ENCODE measurements at places on chromosomes 2 and 18. TPM values are rescaled to one million over a fixed set of nuclear protein-coding genes. Genes with fewer than 3 reads are reported as not detected.

DNA sequence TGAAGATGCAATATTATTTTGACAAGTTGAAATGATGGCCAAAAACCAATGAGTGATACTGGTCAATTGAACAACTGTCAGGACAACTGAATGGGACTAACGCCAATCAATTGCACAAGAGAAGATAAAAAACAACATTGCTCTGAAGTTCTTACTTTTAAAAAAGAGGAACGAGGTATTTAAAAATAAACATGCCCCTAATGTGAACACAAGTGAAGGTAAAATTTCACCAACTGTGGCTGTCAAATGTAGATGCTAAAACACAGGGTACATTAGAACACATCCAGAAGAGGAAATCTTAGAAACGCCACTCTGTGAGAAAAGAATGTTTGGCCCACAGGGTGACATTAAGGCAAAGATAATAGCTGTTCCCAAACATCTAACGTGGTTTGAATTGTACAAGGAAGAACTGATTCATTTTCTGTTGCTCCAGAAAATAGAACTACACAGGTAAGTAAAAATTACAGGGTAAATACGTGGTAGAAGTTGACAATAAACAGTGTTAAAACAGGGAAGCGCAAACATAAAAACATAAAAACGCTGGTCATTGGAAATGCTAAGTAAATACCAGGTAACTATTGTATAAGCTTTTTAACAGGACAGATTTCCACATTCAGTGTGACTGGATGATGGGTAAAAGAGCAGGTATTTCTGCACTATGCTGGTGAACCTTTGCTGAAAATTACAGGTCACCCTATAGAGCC, 20.3 kb downstream of the LONRF2 start:
- no peak overlapping the region for H3K4me3 ChIP-seq
- H3K36me3 ChIP-seq, result no peaks in the 10 kb centered on the region
- H3K27ac ChIP-seq, result no peak overlapping the region
- DNase-seq, result no peak
- H3K27me3 ChIP-seq, result peaks cover 21% of the 10 kb centered on the region

DNA sequence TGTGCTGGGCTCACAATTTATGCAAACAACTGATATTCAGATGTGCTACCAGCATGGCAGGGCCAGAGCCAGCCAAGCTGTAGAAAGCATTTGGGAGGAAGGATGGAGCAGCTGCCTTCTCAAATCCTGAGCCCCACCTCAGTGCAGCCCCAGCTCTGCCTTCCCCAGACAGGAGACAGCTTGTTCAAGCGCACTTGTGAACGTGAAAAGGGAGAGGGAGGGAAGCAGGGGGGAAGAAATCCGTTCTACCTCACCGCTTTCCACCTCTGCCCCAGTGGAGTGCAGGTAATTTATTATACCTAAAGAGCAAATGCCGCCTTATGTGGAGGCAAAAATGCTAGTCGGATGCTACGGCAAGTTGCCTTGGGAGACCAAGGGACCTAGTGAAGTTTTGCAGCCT, 66.0 kb upstream of the SLC14A2 start:
- no peak for DNase-seq
- no peaks in the 10 kb centered on the region for H3K36me3 ChIP-seq
- no peak overlapping the region for H3K27ac ChIP-seq

DNA sequence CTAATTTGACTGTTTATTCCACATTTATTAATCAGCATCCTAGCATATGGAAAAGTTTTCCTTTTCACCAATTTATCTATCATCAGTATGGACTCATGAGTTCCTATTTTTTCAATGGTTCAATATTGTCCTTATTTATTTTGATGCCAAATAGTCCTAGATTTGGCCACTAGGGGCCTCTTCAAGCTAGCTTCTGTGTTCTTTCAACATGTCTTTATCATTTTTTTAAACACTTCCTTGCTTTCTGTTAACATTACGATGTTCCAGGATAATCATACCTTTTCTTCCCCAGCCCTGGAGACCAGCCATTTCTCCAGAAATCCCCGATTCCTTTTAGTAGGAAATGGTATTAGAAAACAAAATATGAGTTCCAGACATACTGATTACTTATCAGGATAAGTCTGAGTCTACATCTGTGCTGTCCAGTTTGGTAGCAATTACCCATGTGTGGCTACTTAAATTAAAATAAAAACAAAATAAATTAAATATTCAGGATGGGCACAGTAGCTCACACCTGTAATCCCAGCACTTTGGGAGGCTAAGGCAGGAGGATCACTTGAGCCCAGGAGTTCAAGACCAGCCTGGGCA, 70.6 kb downstream of the RPE start:
- H3K27ac ChIP-seq, result no peak overlapping the region
- H3K4me1 ChIP-seq, result no peaks in the 10 kb centered on the region
- H3K36me3 ChIP-seq, result no peaks in the 10 kb centered on the region
- H3K4me3 ChIP-seq, result no peak overlapping the region
- peak; percentile 60 for DNase-seq

GRCh38 chr2:86412007-86412406, 29.2 kb upstream of the KDM3A start:
- peaks cover 6% of the 10 kb centered on the region for H3K27me3 ChIP-seq
- no peak overlapping the region for H3K27ac ChIP-seq
- DNase-seq, result no peak
- H3K4me3 ChIP-seq, result no peak overlapping the region

- no peak for DNase-seq
- no peak overlapping the region for H3K27ac ChIP-seq
- H3K27me3 ChIP-seq, result no peaks in the 10 kb centered on the region
- no peaks in the 10 kb centered on the region for H3K36me3 ChIP-seq
Measured at GRCh38 chr2:120026890-120027289, 14.0 kb downstream of the EPB41L5 start.

GRCh38 chr2:126803434-126803775, 95.3 kb upstream of the TEX51 start:
- H3K27ac ChIP-seq, result no peak overlapping the region
- H3K4me3 ChIP-seq, result no peak overlapping the region
- no peak for DNase-seq
- H3K27me3 ChIP-seq, result no peaks in the 10 kb centered on the region
- H3K4me1 ChIP-seq, result no peaks in the 10 kb centered on the region
- H3K36me3 ChIP-seq, result no peaks in the 10 kb centered on the region

DNA sequence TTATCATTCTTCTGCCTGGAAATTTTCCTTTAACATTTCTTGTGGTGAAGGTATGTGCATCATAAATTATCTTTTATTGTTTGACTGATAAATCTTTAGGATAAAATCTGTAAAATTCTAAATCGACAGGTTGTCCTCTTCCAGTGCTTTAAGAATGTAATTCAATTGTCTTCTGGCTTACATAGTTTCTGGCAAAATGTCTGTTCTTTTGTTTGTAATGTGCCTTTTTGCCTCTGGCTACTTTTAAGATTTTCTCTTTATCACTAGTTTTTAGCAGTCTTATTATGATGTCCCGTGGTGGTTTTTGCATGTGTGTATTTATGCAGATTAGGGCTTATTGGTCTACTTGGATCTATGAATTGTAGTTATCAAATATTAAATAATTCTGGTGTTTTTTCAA, 203.6 kb upstream of the COPS8 start:
- no peak overlapping the region for H3K27ac ChIP-seq
- no peaks in the 10 kb centered on the region for H3K4me1 ChIP-seq
- no peaks in the 10 kb centered on the region for H3K36me3 ChIP-seq
- H3K4me3 ChIP-seq, result no peak overlapping the region
- no peak for DNase-seq
- no peaks in the 10 kb centered on the region for H3K27me3 ChIP-seq

DNA sequence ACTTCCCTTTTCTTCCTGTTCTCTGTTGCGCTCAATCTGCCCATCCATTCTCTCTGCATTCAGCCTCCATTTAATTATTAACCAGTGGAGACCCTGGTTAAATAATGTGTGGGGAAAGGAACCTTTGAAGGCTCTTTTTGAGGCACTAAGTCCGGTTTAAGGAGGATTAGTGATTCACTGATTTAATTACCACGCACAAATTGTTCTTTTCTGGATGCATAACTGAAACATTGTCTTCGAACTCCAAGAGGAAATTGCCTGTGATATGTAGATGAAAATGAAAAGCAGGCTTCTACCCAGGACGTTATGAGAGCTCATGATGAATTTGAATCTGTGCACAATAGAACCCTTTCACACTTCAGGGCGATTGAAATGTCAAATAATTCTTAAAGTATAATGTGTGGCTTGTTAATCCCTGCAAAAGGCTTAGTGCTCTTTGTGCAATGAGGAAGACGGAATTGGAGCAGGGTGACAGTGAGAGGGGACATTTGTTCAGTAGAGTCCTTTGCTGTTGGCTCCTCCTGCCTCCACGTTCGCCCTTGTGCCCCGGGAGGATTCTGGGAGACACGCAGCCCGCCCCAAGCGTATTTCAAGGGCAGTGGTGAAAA, 51.1 kb upstream of the ZNF236 start:
- no peak for DNase-seq
- H3K4me3 ChIP-seq, result no peak overlapping the region
- H3K27me3 ChIP-seq, result peaks cover 6% of the 10 kb centered on the region
- H3K27ac ChIP-seq, result no peak overlapping the region

DNA sequence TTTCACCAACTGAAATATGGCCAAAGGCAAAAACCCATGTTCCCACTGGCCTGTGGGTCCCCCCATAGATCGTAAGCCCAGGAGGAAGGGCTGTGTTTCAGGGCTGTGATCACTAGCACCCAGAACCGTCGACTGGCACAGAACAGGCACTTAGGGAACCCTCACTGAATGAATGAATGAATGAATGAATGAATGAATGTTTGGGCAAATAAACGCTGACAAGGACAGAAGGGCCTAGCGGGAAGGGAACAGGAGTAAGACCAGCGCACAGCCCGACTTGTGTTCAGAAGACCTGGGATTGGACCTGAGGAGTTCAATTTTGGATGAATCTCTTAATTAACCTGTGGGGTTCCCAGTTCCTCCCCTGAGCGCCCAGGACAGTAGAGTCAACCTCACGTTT, 76.2 kb downstream of the TPO start:
- H3K4me1 ChIP-seq, result no peaks in the 10 kb centered on the region
- no peaks in the 10 kb centered on the region for H3K36me3 ChIP-seq
- H3K27me3 ChIP-seq, result no peaks in the 10 kb centered on the region
- no peak for DNase-seq
- no peak overlapping the region for H3K27ac ChIP-seq

DNA sequence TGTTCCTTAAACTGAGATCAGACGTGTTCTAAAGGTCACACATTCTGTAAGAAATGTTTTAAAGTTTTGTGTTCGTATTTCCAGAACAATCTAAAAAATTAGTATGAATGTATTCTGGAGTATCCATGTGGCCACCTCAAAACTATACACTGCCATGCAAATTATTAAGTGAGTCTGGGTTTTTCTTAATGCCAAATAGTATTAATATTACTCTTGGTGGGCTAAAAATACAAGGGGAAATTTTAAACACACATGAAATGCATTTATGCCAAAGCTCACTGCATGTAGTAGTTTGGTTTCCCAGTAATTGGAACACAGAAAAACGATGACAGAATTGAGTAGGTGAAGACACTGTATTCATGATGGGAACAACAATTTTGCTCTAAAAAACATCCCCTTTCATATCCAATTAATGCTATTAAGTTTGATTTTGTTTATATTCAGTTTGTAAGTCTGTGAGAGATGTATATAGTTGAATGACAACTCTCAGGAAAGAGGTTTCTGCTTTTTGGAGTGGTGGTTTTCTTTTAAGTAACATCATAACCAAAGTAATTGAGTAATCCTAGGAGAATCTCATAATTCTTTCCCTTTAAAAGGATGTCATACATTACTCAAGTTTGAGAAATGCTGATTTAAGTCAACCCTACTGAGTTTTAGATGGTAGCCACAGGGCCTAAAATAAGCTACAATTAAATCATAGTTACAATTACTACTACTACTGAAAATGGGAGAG, 75.7 kb upstream of the CDCA7 start:
- H3K27me3 ChIP-seq, result no peaks in the 10 kb centered on the region
- H3K36me3 ChIP-seq, result no peaks in the 10 kb centered on the region
- no peak overlapping the region for H3K4me3 ChIP-seq
- no peak for DNase-seq
- H3K27ac ChIP-seq, result no peak overlapping the region

GRCh38 chr2:229922449-229923386, at the start of gene FBXO36:
Gene FBXO36 (plus strand): TSS chr2:229922503. CDS start chr2:229922514, 11 bp downstream.
- peaks cover 3% of the 10 kb centered on the region for H3K36me3 ChIP-seq
- H3K27ac ChIP-seq, result peak within 1 kb of the TSS; percentile 92
- H3K4me1 ChIP-seq, result 0 out of 2 replicates have a peak, but pooled peaks cover 2% of the 10 kb centered on the region
- H3K27me3 ChIP-seq, result no peaks in the 10 kb centered on the region
- H3K4me3 ChIP-seq, result peak within 1 kb of the TSS; percentile 75

GRCh38 chr2:172216477-172216876, 113.8 kb upstream of the DLX2 start:
- DNase-seq, result no peak
- no peaks in the 10 kb centered on the region for H3K27me3 ChIP-seq
- H3K4me3 ChIP-seq, result no peak overlapping the region
- no peaks in the 10 kb centered on the region for H3K36me3 ChIP-seq

DNA sequence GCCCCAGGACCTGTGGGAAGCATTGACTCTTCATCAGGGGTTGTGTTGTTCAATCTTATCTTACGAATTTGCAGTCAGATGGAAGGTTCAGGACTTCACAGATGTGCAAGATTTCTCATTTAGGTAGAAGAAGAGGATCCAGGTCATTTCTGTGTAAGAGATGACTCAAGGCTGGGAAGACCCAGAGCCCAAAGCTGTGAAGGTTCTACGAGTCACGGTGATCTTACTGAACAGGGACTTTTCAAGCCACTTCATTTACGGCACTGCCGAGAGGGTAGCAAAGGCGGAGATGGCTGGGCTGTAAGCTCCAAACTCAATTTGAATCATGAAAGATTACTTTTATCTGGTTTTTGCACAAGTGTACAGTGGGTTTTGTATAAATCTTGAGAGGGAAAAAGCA, 228.0 kb upstream of the MEX3C start:
- no peaks in the 10 kb centered on the region for H3K27me3 ChIP-seq
- H3K36me3 ChIP-seq, result no peaks in the 10 kb centered on the region
- DNase-seq, result no peak
- H3K4me3 ChIP-seq, result no peak overlapping the region

GRCh38 chr2:234672498-234673150, 175.7 kb upstream of the ARL4C start:
- peak overlapping the region; percentile 14 for H3K27ac ChIP-seq
- no peak overlapping the region for H3K4me3 ChIP-seq
- no peak for DNase-seq
- H3K4me1 ChIP-seq, result peaks cover 45% of the 10 kb centered on the region
- H3K27me3 ChIP-seq, result no peaks in the 10 kb centered on the region

GRCh38 chr2:234257859-234258561, 207.5 kb downstream of the SPP2 start:
- peak; percentile 99 for DNase-seq
- peaks cover 10% of the 10 kb centered on the region for H3K4me1 ChIP-seq
- H3K4me3 ChIP-seq, result no peak overlapping the region
- no peaks in the 10 kb centered on the region for H3K36me3 ChIP-seq
- peak overlapping the region; percentile 6 for H3K27ac ChIP-seq

The LRRC30 gene
- total RNA-seq, result not detected

The GALNT13 gene
- not detected for total RNA-seq

The LOXHD1 gene
- not detected for total RNA-seq

The UGT1A3 gene
- not detected for total RNA-seq

The CPO gene
- not detected for total RNA-seq

The TUBA4A gene
- 26.1 TPM for total RNA-seq

The CCDC141 gene
- not detected for total RNA-seq

The EDAR gene
- not detected for total RNA-seq

The IL36G gene
- not detected for total RNA-seq

The ROCK1 gene
- total RNA-seq, result 17.0 TPM

Data from IMR-90 (cell line).